Adrenal gland (tissue), 19 donors: ENCODE measurements at places on chromosomes 1 and 21. TPM values are rescaled to one million over a fixed set of nuclear protein-coding genes. Genes with fewer than 3 reads are reported as not detected.

The CLCA4 gene
- not detected for total RNA-seq

The PAQR6 gene
- total RNA-seq = 3.0 TPM

DNA sequence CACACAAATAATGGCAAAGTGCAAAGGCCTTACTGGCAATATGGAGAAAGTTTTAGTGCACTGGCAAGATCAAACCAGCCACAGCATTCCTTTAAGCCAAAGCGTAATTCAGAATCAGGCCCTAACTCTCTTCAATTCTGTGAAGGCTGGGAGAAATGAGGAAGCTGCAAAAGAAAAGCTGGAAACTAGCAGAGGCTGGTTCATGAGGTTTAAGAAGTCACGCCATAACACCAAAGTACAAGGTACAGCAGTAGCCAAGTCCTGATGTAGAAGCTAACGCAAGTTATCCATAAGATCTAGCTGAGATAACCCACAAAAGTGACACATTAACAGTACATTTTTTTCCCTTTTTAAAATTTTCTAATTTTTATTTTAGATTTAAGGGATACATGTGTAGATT, 57.1 kb downstream of the SLC27A3 start:
- no peak for DNase-seq

- no peak for DNase-seq
Observed at GRCh38 chr1:15542388-15543250, 16.0 kb downstream of the DNAJC16 start.
